Stimulated activated CD4-positive, alpha-beta T cell treated with anti-CD3 and anti-CD28 coated beads, Interleukin-12 subunit alpha, Interleukin-12 subunit beta, amount 100 ng/mL, for 24 hours (primary cell): ENCODE measurements at places on chromosomes 2 and 18.

DNA sequence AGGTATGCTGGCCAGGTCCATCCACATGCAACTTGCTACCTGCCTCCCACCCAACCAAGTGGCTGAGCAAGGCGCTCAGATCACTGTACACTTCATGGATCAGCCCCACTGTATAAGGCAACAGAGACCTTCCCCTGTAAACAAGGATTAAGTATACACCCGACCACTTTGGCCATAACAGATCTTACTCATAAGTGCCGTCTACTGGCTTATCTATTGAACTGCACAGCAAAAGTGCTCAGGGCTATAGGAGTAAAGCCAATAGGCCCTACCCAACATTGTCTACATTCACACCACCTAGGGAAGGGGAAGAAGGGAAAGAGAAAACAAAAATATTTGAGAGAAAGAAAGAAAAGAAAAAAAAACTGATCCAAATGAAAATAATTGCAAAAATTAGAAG lies 663.9 kb upstream of the LRRTM1 start:
- no peak for DNase-seq

DNA sequence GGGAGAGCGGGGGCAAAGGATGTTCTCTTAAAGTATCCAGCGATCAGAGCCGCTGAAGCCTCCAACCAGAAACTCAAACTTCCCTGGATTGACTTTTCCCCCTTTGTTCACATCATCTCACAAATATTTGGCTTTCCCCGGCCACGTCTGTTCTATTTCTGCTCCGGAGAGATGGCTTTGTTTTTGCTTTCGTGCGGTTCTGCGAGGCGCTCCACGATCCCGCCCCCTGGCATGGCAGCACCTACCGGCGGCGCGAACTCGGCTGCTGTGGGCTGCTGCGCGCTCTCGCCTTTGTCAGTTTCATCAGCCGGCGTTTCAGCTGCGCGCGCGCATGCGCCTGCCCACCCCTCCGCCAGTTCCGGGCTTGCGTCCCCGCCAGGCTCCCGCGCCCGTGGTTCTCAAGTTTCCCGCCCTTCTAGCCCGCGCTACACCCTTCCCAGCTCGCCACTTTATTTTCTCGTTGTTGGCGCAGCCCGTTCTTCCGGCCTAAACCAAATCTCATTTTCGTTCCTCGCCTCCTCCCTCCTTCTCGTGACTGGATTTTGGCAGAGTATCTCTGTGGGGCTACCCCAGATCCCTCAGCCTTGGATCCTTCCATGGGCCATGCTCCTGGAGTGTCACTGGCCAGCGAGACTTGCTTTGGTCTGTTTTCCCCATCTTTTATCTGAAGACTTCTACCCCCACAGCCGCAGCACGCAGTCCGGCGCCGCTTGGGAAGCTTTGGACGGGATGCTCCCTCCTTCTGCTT lies 98.0 kb downstream of the INSIG2 start:
- peak; percentile 71 for DNase-seq

DNA sequence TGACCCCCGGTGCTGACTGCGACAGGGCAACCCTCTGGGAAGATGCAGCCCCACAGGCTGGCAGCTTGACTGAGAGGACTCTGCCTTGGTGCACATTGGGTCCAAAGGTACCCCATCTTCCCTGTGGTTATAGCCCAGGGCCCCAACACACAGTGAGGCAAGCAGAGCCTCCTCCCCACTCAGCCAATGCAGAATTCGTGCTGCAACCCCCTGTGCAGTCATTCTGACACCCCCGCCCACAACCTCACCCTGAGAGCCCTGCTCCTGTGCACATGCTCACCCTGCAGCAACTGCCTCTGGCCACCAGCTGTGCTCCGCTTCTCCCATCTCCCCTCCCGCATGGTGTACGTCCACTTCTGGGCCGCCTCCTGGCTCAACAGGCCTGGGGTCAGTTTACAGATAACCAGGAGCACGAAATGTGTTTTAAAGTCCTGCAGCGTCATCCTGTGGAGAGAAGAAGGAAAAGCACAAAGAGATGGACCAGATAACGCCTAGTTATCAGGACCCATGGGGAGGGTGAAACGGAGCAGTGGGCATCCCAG lies 24.4 kb downstream of the CAPN14 start:
- no peak for DNase-seq

- DNase-seq, result no peak
Observed at GRCh38 chr2:238881353-238882081, 33.6 kb downstream of the TWIST2 start.

DNA sequence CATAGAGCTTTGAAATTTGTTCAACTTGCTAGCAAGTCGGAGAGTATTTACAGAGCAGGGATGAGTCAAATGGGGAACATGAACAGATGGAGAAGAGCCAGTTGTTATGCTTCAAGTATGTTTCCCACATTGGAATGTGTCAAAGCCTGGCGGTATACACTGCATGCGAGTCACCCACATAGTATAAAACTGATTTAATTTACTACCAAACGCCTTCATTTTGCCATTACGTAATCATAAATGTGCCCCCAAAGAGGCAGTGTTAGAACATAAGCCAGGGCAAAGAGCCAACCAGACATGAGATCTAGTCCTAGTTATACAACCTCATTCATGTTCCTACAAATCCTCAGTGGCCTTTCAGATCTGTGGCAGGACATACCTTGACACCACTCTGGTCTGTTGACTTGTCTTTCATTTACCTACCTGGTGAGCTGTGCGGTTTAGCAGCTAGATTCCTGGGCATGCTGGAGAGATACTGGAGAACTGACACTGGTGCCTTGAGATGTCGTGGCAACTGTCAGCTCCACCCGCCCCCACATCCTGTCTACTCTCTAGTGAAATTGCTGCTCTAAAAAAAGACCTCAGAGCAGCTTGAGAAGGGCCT lies 21.7 kb upstream of the NRP2 start:
- no peak for DNase-seq
